GM12892 (cell line): ENCODE measurements at places on chromosomes 2 and 18.

- no peak for DNase-seq
These were observed 48.1 kb upstream of the CNOT11 start for GRCh38 chr2:101204400-101205115.

- DNase-seq, result no peak
These were observed 29.9 kb downstream of the CHCHD5 start for GRCh38 chr2:112614201-112614840.

- DNase-seq, result peak; percentile 57
These were observed 1.0 kb upstream of the GMPPA start for GRCh38 chr2:219497495-219498279.

- DNase-seq, result no peak
These were observed 24.7 kb downstream of the TLK1 start for GRCh38 chr2:171136024-171136423.

DNA sequence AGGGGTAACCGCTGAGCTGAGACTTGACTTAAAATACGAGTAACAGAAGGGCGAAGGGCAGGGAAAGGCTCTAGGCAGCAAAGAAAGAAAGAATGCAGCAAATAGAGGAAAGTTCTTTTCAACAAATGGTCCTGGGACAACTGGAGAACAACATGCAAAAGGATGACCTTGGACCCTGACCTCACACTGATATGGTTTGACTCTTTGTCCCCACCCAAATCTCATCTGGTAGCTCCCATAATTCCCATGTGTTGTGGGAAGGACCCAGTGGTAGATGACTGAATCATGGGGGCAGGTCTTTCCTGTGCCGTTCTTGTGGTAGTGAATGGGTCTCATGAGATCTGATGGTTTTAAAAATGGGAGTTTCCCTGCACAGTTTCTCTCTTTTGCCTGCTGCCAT lies 33.9 kb downstream of the ST3GAL5 start:
- DNase-seq, result no peak

DNA sequence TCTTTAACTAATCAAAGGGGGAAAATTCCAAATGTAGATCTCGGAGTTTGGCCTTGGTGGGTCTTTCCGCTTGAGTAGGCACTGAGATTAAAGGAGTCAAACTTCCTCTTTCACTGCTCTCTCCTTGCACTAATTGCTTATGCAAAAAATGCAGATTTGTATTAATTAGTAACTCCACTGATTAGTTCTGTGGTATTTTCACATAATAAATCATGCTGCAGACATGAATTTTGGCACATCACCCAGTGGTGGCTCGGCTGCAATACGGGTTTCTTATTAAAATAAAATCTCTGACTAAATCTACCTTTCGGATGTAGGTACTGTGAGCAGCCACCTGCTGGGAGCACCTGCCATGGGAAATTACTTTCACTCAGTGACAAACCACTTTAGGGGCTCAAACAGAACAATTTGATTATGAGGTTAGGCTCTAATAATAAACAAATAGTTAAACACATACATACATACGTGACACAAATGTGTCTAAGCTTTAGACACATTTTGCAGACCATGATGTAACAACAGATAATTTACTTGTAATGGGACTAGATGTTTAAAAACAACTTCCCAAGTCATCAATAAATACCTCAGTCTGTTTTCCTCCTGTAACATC lies 6.4 kb upstream of the NEUROD1 start:
- no peak for DNase-seq

DNA sequence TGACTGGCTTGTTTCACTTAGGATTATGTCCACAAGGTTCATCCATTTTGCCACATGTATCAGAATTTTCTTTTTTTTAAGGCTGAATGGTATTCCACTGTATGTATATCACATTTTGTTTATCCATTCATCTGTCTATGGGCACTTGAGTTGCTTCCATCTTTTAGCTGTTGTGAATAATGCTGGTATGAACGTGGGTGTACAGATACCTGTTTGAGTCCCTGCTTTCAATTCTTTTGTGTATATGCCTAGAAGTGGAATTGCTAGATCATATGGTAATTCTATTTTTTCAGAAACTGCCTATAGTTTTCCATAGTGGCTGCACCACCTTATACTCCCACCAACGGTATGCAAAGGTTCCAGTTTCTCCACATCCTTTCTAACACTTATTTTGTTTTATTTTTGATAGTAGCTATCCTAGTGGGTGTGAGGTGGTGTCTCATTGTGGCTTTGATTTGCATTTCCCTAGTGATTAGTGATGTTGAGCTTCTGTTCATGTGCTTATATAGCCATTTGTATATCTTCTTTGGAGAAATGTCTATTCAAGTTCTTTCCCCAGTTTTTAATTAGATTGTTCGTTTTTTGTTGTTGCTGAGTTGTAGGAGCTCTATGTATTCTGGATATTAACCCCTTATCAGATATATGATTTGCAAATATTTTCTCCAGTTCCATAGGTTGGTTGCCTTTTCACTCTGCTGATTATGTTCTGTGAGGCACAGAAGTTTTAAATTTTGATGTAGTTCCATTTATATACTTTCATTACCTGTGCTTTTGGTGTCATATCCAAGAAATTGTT lies 40.7 kb downstream of the TTC39C start:
- DNase-seq, result no peak

DNA sequence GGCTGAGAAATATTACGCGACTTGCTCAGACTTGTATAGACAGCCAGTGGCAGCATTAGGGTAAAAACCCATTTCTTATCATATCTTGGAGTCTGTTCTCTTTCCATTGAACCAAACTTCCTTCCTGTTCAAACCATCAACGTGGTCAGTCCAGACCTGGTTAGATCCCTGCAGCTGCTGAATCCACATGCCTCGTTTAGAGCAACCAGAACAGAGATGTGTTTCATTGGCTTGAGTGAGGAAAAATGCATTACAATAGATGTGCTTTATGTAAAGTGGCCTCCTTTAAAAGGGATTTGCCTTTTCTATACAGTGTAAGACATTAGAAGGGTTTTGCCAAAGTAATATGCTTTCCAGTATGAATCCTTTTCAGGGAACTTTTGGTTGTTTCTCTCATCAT lies 232.4 kb downstream of the MEIS1 start:
- DNase-seq, result no peak

GRCh38 chr2:150571121-150571520 lies 83.7 kb upstream of the RND3 start:
- DNase-seq, result no peak

DNA sequence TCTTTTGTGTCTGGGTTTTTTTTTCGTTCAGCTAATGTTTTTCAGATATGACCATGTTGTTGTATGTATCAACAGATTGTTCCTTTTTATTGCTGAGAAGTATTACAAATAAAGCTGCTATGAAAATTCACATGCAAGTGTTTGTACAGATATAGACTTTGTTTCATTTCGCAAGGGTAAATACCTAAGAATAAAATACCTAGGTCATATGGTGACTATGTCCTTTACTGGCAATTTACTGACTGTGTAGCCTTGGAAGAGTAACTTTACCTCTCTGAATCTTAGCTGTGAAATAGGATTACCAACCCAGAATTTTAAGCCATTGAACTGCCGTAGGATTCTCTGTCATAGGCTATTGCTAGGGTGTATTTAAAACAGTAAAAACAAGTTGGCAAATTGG lies 19.0 kb upstream of the DNAH6 start:
- DNase-seq, result no peak

GRCh38 chr2:176392249-176392648 lies 123.0 kb downstream of the MTX2 start:
- no peak for DNase-seq

DNA sequence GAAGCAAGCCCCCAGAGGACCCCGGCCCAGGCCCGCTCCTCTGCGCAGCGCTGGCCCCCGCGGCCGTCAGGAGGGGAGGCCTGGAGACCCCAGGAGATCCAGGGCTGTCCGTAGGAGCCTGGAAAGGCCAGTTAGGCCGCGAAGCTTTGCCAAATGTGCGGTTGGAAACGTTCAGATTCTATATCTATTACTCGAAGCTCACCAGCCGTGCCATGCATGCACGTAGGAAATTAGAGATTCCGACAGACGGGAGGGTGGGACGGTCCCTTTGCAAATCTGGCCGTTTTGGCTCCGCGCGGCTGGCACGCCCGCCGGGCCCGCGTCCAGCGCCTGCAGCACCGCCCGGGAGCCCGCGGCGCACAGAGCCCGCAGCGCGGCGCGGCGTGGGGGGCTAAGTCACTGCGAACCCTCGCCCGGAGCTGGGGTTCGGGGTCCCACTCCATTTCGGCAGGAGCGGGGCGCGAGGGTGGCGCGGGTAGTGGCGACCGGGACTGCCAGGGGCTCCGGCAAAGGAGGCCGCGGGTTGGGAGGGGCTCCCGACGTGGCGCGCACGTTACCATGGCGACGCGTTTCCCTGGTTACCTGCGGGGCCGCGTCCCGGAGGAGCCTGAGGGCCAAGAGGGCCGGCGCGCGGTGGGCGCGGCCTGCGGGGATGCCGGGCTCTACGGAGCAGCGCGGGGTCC lies 488.6 kb upstream of the SMIM21 start:
- no peak for DNase-seq

GRCh38 chr2:72003124-72003523 lies 144.5 kb downstream of the CYP26B1 start:
- DNase-seq, result no peak

- DNase-seq, result no peak
These were observed 204.6 kb downstream of the CTNNA2 start for GRCh38 chr2:79717364-79718007.

DNA sequence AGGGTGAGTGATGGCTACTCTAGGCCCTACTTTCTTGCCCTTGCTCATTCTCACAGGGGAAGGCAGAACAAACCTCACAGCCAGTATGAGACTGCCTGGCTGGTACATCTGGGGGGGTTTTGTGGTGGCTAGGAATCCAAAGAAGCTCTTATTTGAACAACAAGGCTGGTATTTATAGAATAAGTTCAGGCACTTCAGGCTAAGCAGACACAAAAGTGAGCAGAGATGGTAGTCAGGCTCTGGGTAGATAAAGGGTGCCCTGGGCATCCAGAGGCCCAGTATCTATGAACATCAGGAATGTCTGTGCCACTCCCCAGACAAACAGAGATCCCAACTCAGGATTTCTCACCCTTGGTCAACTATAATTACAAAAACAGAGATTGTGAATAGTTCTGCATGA lies 57.2 kb upstream of the RTN4 start:
- DNase-seq, result no peak

DNA sequence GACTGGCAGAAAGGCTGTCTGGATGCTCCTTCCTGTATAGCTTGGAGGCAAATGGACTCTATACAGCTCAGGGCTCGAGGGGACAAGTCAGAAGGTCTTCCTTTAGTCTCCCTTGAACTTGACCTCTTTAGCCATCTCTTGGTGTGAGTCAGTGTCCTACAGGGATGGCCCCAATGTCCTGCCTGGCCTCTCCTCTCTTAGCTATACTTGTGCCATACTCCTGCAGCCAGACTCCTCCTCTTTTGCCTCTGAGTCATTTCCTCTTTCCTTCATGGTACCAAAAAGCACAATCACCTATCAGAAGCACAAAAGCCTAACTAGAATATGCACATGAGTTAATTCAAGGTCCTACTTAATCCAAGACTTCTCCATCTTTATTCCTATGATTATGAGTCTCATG lies 112.7 kb downstream of the XRCC5 start:
- no peak for DNase-seq

- DNase-seq, result no peak
These were observed 777.1 kb downstream of the RNF144A start for GRCh38 chr2:7694076-7694985.

DNA sequence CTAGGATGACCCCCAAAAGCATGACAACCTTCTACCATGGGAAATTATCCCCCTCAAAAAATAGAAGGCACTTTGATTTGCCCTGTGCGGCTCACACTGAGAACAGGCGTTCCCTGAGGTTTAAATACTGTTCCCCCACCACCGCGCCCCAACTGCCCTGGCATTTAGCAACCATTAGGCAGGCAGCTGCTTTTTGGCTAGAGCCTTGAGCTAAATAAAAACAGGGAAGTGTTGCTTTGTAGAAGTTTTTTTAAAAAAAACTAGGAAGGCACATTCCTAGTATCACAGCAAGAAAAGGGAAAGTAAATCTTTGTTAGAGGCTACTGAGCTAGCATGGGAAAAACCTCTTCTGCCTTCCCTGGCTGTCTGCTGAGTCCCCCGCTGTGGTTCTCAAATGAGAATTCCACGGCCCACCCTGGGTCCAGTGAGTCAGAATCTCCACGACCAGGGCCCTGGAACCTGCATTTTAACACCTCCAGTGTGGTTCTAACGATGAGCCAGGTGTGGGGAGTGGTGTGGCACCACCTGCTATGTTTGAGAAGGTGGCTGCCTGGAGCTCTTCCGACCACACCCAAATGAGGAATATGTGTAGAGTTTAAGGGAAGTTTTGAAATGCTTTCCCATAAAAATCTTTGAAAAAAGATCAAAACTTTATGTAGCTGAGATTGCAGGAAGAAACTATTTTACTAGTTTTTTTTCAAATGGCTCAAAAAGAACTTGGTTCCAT lies 66.4 kb downstream of the VIT start:
- DNase-seq, result no peak

GRCh38 chr2:168559187-168559586 lies 103.1 kb downstream of the CERS6 start:
- DNase-seq, result no peak

GRCh38 chr2:186995092-186995491 lies 146.1 kb upstream of the ZSWIM2 start:
- no peak for DNase-seq

GRCh38 chr2:172561270-172561669 lies 5.4 kb downstream of the PDK1 start:
- no peak for DNase-seq

DNA sequence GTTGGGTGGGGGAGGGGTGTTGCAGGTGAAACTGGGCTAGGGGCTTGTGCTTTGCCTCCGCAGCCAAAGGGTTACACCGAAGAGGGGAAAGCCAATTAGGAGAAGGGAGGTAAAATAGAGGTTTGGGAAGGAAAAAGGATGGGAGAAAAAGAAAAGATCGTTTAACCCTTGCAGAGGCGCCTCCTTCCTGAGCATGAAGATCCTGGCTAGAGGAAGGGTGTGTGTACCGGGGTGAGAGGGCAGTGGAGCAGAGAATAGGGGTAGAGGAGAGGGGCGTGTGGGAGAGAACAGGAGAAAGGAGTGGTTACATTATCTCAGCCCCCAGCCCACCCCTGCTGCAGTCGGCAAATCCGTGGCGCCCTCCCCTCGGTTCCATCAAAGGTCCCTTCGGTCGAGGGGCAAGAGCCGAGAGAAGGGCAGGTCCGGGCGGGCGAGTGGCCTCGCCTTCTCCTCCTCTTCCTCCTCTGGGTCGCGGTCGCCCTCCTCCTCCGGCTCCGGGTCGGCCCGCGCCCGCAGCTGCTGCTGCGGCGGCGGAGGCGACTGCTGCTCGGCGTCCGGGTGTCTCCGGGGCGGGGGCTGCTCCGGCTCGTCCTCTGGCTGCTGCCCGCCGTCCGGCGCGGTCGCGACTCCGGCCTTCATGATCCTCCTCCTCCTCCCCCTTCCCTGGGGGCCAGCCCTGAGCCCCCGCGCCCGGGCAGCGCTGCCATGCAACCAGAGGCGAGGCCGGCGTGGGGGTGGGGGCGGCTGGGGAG lies 1.1 kb downstream of the MARCHF4 start:
- DNase-seq, result peak; percentile 20

DNA sequence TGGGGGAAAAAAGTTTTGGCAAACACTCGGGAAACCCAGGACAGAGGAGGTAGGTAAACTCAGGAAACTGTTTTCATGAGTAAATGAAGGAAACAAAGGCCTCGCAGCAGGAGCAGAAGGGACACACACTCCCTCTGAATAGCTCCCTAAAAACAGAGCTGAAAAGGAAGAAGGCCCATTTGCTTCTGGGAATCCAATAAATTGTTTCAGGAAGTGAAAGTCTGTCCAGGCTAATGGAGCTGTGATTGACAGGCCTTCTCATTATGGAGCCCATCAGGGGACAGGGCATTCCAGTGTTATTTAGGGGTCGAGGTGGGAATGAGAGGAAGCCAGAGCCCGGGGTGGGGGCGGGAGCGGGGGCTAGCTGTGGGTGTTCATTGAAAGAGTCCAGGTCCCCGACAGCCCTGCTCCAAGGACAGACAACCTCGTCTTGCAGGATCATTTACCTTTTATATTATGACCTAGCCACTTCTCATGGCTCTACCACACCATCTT lies 81.2 kb downstream of the GBX2 start:
- DNase-seq, result no peak
